Spinal cord (tissue), 10 donors: ENCODE measurements at places on chromosomes 1 and 21. TPM values are rescaled to one million over a fixed set of nuclear protein-coding genes. Genes with fewer than 3 reads are reported as not detected.

- H3K36me3 ChIP-seq, result peaks cover 33% of the 10 kb centered on the region
- H3K27ac ChIP-seq, result no peak overlapping the region
- H3K4me3 ChIP-seq, result peak overlapping the region; percentile 26
- H3K27me3 ChIP-seq, result no peaks in the 10 kb centered on the region
- DNase-seq, result no peak
- H3K4me1 ChIP-seq, result peaks cover 40% of the 10 kb centered on the region
Observed at GRCh38 chr1:156725683-156726280, 2.5 kb upstream of the METTL25B start.

GRCh38 chr1:235913311-235913710 is 46.6 kb upstream of the LYST start:
- H3K36me3 ChIP-seq, result no peaks in the 10 kb centered on the region
- no peak overlapping the region for H3K4me3 ChIP-seq
- no peaks in the 10 kb centered on the region for H3K27me3 ChIP-seq
- DNase-seq, result no peak
- no peak overlapping the region for H3K27ac ChIP-seq
- peaks cover 13% of the 10 kb centered on the region for H3K4me1 ChIP-seq

DNA sequence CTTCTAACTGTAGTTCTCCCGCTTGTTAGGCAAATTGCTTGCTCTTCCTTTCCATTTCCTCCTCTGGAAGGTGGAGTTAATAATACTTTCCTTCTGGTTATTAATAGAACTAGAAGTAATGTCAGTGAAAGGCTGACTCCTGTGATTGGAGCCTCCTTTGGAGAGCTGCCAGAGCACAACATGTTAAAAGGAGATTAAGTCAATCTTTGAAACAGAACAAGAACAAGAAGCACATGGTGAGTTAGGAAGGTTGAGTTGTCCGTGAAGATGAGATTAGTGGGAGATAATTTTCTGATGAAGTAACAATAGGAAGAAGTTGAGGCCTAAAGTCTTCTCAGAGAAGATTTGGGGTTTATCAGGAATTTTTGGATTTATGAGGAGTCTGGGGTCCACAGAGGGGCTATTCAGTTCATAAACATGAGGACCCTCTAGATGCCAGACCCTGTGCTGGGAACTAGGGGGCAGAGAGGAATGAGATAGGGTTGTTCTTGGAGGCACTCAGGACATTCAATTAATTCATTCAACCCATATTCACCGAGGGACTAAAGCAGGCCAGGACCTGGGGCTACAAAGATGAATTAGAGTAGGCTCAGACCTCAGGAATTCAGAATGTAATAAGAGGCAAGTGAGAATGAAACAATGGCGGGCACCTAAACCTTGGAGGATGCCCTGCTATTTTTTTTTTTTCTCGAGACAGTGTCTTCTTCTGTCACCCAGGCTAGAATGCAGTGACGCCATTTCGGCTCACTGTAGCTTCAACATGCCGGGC is 40.7 kb upstream of the DHCR24 start:
- no peak overlapping the region for H3K27ac ChIP-seq
- no peak overlapping the region for H3K4me3 ChIP-seq
- DNase-seq, result no peak
- no peaks in the 10 kb centered on the region for H3K4me1 ChIP-seq
- H3K27me3 ChIP-seq, result no peaks in the 10 kb centered on the region

DNA sequence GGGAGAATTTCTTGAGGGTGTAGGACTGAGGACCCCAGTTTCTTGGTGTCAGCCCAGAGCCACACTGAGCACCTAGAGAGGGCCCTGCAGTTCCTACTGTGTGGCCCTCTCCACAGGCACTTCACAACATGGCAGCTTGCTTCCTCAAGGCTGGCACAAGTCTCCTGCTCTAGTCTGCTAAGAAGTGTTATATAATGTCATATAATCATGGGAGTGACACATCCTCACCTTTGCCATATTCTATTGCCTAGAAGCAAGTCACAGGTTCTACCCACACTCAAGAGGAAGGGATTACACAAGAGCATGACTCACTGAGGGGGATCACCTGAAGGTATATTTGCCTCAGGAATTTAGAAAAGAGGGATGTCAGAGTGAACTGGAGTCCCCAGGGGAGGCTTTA is 5.5 kb upstream of the SNX27 start:
- H3K4me1 ChIP-seq, result no peaks in the 10 kb centered on the region
- no peak for DNase-seq
- H3K4me3 ChIP-seq, result no peak overlapping the region
- no peaks in the 10 kb centered on the region for H3K27me3 ChIP-seq
- no peaks in the 10 kb centered on the region for H3K36me3 ChIP-seq

Gene SORT1
- 78.6 TPM for total RNA-seq
